ENCODE measurements at places on chromosomes 5 and 9.

GRCh38 chr5:169131616-169132301 lies 169.2 kb downstream of the SLIT3 start:
- DNase-seq = no peak

GRCh38 chr9:120531683-120532300 lies 48.2 kb downstream of the CDK5RAP2 start:
- DNase-seq = peak; percentile 44

DNA sequence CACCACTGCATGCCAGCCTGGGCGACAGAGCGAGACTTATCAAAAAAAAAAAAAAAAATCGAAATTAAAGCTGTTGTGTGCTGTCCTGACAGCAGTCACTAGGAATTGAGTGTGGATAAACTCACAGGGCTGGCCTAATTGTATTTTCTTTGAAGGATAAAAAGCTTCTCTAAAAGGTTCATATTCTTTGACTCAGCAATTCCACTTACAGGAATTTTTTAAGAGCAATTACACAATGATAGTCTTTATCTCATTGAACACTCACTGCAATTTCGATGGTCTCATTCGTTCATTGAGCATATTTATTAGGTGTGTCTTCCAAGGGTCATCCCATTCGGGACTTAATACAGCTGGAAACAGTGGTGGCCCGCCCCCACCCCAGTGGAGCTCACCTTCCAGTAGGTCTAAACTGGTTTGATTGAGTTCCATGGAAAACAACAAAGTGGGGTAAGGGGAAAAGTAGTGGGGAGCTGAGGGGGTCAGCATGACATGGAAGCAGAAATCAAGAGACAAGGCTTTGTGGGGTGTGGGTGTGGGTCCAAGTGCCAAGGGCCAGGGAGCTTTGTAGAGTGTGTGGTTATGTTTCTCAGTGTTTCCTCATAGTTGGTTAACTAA lies 6.7 kb downstream of the CDK9 start:
- no peak for DNase-seq

DNA sequence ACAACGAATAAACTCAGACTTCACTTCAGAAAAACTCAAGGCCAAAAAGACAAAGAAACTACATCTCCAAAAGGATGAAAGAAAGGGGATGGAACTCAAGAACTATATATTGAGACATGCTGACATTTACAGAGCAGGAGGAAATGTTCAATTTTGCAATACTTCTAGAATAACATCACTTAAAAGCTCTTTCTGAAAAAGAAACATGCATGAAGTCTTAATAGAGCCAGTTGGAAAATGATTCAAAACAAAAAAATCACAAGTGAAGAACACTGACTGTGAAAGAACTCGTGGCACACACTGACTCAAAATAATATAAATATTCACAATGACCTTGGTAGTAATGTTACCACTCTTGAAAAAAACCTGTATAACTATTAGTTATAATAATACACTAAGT lies 267.8 kb upstream of the NREP start:
- DNase-seq = no peak

DNA sequence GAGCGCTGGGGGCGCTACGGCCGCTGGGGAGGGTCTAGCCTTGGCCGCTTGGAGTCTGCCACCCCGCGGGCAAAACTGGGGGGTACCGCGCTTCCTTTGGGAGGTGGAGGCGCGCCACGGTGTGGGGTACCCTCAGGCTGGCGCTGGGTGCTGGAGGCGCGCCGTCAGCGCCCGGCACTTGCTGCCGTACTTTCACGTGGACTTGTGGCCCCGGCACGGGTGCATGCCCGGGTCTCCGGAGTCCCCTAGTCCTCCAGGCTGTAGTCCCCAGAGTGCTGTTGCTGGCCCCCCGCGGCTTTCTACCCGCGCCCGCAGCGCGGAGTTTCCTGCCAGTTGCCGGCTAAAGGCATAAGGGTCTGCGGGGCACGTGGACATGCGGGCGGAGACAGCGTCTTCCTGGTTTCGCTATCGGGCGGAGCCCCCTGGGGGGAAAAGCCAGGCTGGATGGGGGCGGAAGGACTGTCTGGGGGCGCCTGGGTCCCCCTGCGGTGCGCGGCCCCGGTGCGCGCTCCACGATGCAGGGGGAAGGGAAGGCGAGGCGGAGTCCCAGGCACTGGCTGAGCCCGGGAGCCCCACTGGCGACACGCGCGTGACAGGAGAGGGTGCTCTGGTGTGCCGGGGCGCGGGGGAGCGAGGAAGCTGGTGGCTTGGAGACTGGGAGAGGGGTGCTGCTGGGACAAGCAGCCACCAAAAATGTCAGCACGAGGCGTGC lies 666 bp downstream of the PPARGC1B start:
- DNase-seq = peak; percentile 37

GRCh38 chr9:129832982-129833381 lies 2.1 kb downstream of the C9orf78 start:
- no peak for DNase-seq

- no peak for DNase-seq
These were observed 19.1 kb downstream of the TMEM232 start for GRCh38 chr5:110707260-110707844.

DNA sequence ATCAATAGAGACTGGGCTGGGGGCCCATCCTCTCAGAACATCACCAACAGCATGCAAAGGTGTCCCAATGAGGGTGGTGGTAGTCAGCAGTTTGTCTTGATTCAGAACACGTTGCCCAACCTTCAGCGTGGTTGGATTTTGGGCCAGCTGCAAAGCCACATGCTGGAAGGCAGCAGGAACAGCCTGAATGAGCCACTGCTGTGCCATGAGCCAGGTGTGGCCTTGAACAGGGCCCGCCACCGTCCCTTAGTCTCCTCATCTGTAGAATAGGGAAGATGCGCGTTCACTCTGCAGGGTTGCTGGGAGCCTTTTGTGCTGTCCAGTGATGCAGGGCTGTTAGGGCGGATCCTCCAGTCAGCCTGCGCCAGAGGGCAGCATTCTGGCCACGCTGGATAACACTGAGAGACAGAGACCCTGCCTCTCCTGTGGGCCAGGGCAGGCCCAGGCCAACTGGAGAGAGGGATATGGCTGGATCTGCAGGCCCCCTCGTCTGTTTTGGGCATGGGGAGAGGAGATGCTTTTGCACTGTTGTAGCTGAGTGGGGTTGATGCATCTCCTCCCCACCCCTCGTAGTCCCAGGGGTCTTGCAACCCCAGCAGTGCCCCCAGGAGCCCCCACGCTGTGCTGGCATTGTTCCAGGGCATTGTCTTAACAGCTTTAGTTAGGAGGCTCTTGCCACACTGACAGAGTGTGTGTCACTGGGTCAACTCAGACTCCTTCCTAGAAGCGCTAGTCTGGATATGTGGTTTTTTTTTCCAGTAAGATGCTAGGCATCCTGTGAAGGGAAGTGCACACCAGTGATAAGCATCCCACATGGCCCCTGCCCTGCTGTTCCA lies 42.1 kb downstream of the SLC46A2 start:
- DNase-seq = no peak

DNA sequence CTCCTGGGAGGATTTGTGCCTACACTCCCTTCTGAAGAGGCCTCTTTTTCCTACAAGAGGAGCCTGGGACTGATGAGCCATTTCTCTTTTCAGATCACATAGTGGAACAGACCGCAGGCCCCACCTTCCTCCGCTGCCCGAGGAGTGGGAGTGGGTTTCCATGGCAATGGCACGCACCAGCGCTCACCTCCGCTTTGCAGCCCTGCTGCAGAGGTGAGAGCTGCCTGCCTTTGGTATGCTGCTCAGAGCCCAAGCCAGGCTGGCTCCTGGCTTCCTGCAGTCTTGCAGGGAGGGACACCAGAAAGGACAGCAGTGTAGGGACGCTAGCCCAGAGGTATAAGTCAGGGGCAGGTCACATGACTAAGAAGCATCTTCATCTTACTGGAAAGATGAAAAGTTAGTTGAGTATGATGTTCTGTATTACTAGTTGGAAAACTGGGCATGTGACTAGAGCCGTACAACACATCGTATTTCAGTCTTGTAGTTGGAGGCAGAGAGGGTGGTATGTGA lies 12.4 kb downstream of the PTTG1 start:
- peak; percentile 28 for DNase-seq

DNA sequence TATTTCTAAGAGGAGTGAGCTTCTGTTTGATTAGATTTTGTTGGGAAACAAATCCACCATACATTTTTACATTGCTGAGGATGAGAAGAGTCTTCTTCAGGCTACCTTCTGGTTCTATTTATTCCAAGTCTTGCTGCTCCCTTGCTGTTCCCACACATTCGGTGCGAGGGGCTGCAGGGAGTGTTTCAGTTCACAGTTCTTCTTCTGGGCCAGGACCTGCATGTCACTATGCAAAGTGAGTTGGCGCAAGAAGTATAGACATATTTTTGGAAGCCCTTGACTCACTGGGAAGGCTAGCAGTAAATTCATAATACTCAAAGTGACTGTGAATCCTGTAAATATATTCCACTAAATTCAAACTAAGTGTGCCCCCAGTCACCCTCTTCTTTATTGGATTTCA lies 657.9 kb downstream of the TAF11L14 start:
- DNase-seq = no peak

- no peak for DNase-seq
These were observed 12.1 kb upstream of the C5orf63 start for GRCh38 chr5:127085371-127085770.

DNA sequence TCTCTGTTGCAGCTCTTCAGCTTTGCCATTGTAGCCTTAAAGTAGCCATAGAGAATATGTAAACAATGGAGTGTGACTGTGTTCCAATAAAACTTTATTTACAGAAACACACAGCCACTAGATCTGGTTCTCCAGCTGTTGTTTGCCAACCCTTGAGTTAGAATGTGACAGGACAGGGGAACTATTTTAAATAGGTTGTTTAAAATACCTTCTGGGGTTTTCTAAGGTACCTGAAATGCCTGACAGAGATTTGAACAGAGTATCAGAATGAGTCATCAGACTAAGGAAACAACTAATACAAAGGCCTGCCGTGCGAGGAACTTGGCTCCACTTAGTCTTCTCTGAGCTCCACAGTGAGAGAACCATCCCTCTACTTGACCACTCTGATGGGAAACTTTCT lies 85.4 kb downstream of the HSD17B4 start:
- no peak for DNase-seq

DNA sequence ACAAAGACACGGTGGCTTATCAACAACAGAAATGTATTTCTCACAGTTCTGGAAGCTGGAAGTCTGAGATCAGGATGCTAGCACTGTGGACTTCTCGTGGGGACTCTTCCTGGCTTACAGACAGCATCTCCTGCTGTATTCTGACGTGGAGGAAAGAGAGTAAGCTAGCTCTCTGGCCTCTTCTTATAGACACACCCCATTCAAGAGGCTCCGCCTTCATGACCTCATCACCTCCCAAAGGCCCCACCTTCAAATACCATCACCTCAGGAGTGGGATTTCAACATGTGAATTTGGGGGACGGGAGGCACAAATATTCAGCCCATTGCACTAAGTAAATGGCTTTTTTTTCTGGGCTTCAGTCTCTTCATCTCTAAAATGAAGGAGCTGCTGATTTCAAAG lies 27.6 kb downstream of the KCNMB1 start:
- DNase-seq = no peak

DNA sequence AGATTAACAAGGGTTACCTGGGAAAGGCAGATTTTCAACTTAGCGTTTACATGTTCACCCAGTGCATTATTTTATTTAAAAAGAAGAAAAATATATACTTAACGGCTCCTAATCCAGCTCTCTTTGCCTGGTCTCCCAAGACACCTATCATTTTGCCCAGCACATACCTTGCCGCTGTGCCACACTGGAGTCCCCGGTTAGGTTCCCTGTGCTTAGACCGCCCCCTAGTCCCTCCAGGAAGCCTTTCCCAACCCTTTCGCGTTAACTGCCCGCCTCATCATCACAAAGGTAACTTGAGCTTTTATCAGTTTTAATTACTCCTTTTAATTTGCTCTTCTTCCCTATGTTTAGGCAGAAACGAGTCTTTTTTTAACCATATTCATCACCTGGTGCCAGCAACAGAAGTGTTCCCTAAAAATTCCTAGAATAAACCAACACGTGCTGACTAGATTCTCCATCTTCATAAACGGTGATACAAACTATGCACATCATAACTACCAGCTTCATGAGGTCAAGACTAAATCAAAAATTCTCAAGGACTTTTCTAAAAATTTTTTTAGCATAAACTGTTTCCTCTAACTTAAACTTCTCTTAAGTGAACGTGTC lies 19.7 kb downstream of the DNAJA1 start:
- DNase-seq = peak; percentile 63

DNA sequence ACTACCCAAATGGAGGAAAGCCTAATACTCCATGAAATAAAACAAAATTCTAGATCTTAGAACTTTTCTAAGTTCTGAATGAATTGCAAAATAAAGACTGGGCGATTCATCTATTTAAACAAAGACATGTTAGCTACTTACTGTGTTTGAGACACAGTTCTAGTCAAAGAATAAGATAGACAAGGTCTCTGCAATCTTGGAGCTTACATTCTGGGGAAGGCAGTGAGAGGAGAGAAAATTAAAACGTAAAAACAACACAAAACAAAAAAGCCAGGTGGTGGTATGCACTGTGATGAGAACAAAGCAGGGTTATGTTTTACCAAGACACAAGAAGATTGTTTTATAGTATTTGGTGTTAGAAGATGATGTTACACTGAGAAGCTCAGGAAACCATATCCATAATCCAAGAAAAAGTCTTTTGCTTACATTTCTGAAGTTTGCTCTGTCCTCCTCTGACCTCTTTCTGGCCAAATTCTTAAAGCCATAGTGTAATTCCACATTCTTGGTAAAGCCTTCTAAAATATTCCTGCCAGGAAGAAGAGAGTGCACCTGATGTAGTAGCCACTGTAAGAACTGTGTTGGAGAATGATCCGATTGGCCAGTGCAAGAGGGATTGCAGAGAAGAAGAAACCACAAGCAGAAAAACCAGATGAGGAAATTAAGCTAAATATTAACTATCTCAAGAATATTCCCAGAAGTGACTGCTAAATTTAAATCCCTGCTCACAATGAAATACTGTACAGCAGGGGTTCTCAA lies 218.4 kb downstream of the PCSK1 start:
- DNase-seq = no peak
